Stimulated activated CD4-positive, alpha-beta T cell treated with anti-CD3 and anti-CD28 coated beads, Interleukin-1b, Interleukin-23, amount 100 ng/mL, for 1 hour (primary cell): ENCODE measurements at places on chromosomes 1 and 21.

DNA sequence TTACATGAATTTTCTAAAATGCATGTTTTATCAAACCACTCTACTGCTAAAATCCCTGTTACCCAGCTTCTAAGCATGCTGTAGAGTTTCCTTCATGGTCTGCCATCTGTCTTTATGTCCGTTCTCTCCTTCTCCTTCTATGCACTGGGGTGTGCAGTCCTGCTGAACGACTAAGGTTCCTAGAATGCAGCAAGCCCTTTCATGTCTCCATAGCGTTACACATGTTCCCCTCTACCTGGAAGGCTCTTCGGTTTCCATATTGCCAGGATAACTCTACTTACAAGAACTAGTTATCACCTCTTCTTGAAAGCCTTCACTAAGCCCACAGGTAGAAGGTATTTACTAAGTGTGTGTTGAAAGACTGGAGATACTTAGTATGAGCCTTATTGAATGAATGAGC, 22.2 kb downstream of the DNM3 start:
- DNase-seq, result no peak

DNA sequence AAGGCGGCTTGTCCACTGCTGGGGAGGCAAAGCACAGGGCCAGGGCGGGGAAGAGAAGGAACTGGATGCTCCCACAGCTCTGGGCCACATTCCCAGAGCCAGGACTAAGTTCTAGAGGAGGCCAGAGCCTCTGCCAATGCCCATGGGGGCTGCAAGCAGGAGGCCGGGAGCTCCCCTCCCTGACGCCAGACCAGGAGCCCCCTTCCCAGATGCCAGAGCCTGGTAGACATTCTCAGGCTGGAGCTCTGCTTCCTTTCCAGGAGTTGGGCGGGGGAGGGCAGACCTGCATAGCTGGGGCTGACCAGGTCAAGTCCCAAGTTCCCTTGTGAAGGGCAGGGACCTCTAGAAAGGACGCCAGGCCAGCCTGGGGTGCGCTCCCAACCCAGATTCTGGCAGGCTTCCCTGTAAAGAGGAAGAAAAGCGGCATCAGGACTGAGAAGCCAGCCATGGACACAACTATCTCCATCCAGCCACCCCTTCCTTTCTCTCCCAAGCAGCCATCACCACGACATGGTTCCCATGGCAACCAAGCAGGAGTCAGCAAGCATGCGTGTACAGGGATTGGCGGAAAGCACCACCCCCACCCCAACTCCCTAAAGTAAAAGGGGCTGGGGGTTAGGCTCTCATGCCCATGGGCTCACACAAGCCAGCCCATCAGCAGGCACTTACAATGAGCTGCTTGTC, 13.4 kb downstream of the KIF21B start:
- no peak for DNase-seq

- DNase-seq, result peak; percentile 18
These were observed 6.9 kb upstream of the CAMK1G start for GRCh38 chr1:209576392-209577197.

- no peak for DNase-seq
These were observed 42.9 kb downstream of the TCEANC2 start for GRCh38 chr1:54096227-54096876.

DNA sequence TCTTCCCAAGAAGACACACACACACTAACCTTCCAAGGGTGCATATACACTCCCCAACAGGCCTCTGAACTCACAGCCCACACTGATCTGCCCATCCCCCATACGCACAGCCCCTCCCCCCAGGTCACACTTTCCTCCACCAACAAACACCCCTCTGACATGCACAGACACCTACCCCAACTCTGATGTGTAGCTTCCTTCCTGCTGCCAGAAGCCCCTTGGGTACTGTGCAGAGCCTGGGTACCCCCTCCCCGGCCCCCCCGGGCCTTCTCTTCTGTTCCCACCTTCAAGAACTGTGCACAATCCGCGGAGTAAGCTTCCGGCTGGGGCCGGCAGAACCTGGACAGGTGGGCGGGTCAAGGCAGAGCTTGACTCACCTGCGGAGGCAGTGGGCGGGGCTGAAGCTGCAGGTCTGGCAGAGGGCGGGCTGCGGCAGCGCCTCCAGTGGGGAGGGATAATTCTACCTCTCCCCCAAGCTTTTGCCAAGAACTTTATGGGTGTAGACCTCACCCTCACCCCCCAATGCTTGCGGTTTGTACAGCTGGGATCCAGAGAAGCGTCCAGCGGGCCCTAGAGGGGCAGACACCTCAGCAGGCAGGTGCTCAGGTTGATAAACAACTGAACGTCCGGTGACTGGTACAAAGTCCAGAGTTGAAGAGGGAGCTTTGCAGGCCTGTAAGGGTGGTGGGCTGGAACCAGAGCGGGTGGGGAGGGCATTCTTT, at the start of gene C1orf210:
TSS of gene C1orf210 (minus strand) at position 313 of the 722 bp plus-strand sequence. CDS start 2,311 bp downstream, outside the sequence.
- no peak for DNase-seq

DNA sequence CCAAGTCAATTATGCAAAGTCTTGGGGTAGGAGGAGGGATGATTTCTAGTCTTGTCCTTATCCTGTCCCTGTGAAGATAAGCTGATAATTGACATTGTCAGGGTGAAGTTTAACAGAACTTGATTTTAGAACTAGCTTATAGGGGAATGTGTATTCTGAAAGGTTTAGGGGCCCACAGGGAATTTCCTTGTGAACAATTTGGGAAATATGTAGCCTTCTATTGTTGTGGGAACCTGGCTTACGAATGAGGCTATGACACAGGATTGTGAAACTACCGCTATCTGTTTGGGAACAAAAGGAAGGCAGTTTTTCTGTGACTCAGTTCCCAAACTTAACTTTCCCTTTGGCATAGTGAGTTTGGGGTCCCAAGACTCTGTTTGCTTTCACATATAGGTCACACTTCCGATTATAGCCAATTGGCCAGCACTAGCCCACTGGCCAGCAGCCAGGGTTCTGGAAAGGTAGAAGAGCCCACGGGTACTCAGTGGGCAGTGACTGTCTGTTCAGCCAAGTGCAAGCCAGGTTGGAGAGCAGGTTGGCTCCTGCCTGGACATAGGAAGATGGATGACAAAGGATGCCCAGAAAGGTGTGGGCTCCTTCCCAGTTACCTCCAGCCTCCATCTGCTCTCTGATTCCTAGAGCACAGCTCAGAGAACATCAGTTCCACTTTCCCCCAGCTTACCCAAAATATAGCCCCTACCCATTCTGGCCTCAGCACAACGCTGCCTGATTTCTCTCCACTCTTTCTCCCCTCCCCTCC, 35.5 kb downstream of the H3-3A start:
- no peak for DNase-seq

GRCh38 chr1:10738061-10739058, 58.1 kb downstream of the CASZ1 start:
- DNase-seq, result no peak

DNA sequence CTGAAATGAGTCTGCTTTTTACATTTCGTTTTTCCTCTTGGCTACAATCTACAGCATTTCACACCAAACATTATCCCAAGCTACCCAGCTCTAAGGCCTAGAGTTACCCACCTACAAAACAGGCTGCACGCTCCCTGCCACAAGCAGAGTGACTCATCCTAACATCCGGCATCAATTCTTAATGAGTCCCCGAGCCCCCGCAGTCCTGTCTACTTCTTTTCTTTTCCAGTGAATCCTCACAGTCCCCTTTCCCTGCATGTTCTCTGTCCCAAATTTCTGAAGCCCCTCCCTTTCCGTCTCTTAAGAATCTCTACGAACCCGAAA, 650 bp downstream of the PCNX2 start:
- peak; percentile 13 for DNase-seq

- DNase-seq, result no peak
These were observed 75.5 kb downstream of the KIRREL1 start for GRCh38 chr1:158068918-158069317.

DNA sequence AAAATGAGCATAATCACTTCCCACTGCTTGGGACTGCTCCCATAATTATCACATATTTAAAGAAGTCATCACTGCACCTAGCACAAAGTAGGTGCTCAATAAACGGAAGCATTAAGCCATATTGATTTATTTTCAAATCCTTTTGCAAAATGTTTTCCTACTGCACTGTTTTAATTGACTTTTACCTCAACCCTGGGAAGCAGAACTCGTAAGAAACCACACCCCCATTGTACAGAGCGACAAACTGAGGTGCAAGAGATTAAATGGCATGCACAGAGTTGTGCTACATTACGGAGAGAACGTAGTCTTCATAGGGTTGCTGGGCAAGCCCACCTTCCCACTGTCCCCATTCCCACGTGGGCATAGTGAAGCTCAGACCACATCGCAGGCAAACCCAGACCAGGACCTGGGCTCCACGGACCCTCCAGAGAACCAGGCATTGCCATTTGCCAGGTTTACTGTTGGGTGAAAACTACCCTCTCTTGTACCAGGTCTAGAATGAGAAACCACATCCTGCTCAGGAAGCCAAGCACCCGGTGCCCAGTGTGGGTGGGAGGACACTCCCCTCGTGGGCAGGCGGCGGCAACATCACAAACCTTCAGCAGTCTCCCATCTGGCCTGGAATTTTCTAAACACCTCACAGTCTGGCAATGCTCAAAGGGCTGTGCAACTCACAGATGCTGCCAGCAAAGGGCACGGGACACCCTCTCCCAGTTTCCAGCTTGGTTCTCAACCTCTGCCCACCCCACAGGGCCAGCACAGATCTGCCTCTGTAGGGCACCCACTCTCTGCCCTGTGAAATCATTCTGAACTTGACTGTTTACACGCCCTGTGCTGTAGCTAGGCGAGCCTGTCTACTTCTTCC, 8.2 kb downstream of the IFFO2 start:
- no peak for DNase-seq

DNA sequence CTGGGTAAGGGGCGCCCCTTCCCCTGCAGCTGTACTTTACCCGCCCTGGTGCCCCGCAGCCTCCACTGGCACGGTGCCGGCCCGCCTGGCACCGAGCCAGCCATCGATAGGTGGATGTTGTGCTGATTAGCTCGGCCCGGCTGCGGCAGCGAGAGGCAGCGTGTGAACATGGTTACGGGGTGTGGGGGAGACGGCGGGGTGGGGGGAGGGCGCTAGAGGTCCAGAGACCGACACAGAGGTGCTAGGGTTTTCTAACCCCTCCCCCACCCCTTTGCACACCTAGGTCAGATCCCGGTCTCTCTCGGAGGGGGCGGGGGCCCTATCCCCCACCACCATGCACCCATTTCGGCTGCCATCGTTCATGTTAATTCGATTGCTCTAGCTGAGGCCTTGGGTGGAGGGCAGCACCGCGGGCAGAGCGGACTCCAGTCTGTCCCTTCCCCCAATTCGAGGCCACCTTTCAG, 6.7 kb downstream of the EFNA4 start:
- DNase-seq, result no peak

GRCh38 chr21:36883532-36884486, 82.7 kb downstream of the HLCS start:
- DNase-seq, result no peak
